ENCODE measurements at places on chromosomes 11 and 22.

DNA sequence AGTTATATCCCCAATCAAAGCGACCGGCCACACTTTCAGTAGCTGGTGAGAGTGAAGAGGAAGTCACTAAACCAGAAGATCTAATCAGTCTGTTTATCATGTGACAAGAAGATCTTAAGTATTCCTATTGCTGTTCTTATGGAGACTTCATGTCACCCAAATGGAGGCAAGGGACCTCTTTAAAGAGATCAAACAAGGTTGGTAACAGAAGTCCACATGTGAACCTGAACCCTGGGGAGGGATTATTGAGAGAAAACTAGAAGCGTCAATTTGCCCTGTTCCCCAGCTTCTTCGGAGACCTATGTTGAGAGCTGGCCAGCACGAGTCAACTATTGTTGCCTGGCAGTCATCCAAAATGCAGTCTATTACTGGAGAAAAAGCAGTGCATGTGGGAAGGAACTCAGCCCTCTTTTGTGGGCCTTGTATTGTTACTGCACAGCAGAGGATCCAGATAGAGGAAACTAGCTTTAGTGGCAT is 76.9 kb upstream of the CTSC start:
- peak; percentile 48 for DNase-seq

GRCh38 chr11:98568013-98568412 is 452.7 kb upstream of the CNTN5 start:
- no peak for DNase-seq

- no peak for DNase-seq
Measured at GRCh38 chr11:117713538-117713991, 83.5 kb downstream of the DSCAML1 start.

- peak; percentile 2 for DNase-seq
Measured at GRCh38 chr11:4125141-4125540, 30.5 kb downstream of the RRM1 start.

- peak; percentile 67 for DNase-seq
Measured at GRCh38 chr22:35883031-35883620, 145.5 kb downstream of the RBFOX2 start.

GRCh38 chr22:31585161-31585859 is 76.7 kb downstream of the PISD start:
- no peak for DNase-seq

DNA sequence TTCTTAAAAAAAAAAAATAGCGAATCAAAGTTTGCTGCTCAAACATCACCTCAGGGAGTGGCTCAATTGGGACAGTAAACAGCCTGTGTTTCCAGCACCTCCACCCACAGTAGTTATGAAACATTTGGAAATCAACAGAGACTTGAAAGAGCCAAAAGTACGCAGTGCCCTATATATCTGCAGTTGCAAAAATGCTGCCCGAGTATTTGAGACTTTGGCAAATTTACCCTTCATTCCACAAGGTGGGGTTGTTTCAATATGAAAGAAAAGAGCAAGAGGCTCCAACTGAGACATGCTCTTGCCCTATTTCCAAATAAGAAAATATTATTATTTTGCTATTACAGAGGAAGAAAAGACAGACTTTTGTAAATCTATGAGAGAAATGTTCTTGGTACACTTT is 851.1 kb upstream of the RAG2 start:
- DNase-seq = peak; percentile 48

GRCh38 chr11:4194889-4195288 is 100.3 kb downstream of the RRM1 start:
- DNase-seq = no peak

DNA sequence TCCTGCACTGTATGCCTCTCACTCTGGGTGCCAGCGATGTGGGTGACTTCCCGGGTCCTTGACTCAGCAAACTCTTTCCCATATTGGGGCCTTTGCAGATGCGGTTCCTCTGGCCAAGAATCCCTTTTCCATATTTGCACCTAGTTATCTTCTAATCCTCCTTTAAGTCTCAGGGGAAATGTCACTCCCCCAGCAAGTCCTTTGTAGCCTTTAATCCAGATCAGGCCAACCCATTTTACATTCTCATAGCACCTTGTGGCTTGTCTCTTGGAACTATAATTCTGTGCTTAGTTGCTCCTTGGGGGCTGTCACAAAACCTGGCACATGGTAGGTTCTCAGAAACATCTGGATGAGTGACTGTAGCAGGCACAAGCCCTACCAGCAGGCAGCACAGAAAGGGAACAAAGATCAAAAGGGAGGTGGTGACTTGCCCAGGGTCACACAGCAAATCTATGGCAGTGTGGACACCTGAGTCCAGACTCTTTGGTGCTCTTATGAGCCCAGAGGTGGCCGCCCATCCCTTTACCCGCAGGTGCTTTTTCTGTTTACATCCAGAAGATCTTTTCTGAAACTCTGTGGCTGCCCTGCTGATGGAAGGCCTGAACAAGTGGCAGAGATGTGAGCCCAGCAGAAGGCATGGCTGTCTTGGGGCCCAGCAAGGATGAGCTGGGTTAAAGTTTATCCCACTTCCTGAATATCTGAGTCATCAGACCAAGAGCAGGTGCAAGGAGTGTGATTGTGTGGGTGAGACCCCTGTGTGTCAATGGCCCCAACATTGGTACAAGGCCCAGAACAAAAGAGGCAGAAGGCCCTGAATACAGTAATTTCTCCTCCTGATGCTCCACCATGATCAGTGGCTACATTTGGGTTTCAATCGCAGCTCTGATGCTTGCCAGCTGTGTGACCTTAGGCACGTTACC is 78.6 kb upstream of the GRK3 start:
- no peak for DNase-seq

DNA sequence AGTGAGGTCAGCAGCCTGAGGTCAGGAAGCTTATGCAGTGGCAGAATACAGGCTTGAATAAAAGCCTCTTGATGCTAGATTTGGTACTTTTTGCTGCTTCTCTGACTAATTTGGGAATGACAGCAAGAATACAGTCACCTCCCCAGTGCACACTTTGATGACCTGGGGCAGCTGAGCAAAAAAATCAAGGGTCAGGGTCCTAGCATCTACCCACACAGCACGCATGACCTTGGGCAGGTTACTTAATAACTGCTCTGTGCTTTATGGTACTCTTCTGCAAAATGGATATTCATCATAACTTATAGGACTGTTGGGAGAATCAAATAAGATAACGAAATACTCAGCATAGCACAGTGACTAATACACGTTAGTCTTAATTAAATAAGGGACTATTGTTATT is 344.1 kb upstream of the SYN3 start:
- DNase-seq = no peak

DNA sequence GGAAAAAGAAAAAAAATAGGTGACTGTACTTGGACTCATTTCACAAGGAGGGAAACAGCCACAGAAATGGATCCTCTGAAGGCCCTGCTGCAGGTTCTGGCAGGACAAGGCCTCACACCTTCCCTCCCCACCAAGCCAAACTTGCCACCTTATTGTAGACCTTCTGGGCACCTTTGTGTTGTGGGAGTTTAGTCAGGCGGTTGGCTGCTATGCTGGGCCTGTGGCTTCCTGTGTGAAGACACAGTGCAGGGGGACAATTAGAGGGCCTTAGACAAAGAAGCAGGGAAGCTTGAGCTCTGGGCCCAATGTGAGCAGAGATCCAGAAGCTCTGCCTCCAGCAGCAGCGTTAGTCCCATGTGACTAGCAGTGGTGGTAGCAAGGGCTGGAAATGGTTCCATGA is 4.2 kb downstream of the RAB1B start:
- DNase-seq = no peak

DNA sequence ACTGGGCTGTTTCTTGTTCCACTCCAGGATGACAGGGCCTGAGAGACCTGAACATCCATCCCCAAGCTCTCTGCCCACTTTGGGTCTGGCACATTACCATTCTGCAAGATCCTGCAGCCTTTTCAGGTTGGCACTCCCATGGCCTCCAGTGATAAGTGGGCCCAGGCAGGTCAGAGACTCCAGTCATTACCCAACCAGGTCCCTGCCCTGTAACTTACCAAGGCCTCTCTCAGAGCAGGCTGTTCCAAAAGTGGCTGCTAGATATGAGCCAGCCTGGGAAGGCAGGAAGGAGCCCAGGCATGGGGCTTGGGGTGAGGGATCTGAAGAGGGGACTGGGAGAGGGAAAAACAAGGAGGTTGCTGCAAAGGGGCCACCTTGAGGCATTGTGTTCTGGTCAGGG is 35.9 kb downstream of the KCNQ1OT1 start:
- DNase-seq = no peak

- DNase-seq = no peak
Measured at GRCh38 chr11:58928691-58929090, 10.6 kb upstream of the GLYATL1 start.

DNA sequence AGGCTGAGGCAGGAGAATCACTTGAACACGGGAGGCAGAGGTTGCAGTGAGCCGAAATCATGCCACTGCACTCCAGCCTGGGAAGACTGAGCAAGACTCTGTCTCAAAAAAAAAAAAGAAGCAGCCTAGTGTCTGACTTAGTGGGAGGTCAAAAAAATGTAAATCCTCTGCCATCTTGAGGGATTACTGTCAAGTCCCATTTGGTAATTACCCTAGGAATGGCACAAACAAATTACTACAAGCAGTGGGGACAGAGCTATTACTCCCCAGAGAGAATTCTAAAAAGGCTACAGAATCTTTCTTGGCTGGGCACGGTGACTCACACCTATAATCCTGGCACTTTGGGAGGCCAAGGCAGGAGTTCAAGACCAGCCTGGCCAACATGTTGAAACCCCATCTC is 3.8 kb downstream of the SERPING1 start:
- no peak for DNase-seq

- DNase-seq = no peak
Measured at GRCh38 chr11:10400856-10401255, 54.2 kb upstream of the AMPD3 start.

- no peak for DNase-seq
Measured at GRCh38 chr11:109769858-109770257, 323.3 kb upstream of the ZC3H12C start.

DNA sequence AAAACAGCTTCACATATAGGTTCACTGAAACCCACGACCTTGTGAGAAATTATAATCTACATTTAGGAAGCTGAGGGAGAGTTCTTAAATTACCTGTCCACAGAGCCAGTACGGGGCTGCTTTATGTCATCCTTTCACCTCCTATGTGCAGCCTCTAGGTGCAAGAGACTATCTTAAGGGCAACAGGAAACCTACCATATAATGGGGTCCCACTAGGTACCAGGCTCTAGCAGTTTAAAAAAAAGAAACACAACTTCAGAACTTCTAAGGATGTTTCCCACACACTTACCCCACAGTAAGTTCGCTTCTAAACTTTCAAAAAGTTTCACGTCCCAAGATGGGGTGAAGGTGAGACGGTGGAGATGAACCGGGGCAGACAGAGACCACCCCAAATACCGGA is 573 bp downstream of the STK33 start:
- no peak for DNase-seq

DNA sequence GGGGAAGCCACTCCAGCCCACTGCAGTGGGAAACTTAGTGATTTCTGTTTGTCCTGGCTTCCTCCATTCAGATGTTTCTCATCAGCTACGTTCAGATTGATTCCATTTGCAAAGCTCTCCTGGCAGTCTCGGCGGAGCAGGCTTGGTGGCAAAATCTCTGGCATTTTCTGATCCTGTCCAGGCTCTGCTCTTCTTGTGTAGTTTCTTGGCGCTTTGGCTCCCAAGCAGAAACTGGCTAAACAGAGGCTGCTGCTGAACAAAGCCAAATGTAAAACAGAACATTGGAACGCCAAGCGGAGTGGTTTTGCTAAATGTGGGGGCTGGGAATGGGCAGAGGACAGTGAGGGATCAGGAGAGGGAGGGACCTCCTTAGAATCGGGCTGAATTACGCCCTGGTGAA is 36.7 kb downstream of the ADAMTS8 start:
- no peak for DNase-seq

DNA sequence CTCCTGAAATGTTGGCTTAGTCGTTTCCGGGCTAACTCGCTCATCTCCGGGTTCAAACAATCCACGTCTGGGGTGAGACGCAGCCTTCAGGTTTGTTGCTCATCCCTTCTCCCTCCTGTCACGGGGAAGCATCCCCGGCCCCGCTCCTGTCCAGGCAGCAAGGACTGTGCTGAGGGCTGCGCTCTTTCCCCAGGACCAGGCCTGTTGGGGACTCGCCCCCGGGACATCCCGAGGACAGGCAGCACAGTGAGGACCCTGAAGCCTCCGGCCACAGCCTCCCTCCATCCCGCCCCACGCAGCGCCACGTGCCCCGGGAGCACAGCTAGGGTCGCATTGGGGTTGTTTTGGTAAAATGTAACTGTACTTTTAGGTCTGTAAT is 252.0 kb downstream of the BRD1 start:
- DNase-seq = no peak

DNA sequence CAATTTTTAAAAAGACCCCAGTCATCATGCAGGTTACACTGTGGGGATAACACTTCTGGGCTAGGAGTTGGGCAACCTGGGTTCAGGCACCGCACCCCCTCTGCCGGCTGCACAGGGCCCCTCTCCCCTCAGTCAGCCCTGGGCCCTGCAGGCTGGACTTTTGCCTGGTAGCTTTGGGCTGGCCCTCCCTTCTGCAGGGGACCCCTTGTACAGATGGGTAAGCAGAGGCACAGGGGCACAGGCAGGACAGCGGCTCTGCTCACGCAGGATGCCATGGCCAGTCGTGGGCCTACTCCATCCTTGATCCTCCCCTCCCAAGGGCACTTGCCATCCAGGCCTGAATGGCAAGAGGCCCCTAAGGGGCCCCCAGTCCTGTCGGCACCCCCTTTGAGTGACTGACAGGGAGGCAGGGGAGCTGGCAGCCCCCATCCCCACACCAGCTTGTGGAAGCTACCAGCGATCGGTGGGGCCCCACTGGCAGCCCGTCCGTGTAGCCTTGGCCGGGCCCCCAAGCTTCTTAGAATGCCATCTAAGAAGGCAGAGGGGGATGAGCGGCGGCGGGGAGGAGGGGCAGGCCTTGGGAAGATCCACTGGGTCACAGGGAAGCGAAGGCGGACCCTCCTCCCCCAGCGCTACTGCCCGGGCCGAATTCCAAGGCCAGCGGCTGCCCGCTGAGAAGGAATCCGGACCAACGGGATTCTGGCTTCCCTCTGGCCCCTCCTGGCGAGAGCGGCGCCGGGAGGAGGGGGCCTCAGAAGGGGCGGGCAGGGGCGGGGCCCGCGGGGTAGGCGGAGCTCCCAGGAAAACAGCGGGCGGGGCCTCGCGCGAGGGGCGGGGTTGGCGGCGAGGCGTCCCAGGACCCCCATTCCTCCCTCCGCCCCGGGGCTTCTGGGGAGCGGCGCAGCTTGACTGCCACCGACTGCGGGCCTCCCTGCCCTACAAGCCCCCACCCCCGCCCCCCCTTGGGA is 6.8 kb upstream of the CHKA start:
- peak; percentile 32 for DNase-seq
